ENCODE measurements at places on chromosomes 1 and 21.

DNA sequence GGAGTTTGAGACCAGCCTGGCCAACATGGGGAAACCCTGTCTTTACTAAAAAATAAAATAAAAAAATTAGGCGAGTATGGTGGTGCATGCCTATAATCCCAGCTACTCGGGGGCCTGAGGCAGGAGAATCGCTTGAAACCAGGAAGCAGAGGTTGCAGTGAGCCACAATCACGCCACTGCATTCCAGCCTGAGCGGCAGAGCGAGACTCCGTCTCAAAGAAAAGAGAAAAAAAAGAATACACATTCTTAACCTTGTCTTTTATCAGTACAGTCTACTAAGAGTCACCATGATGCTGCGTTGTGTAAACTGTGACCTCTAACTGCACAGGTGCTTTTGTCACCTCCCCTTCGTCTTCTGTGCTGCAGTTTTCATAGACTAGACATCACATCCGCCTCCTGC, 37.2 kb downstream of the PCNT start:
- no peak for DNase-seq

GRCh38 chr1:4699376-4700301, 45.2 kb downstream of the AJAP1 start:
- no peak for DNase-seq

DNA sequence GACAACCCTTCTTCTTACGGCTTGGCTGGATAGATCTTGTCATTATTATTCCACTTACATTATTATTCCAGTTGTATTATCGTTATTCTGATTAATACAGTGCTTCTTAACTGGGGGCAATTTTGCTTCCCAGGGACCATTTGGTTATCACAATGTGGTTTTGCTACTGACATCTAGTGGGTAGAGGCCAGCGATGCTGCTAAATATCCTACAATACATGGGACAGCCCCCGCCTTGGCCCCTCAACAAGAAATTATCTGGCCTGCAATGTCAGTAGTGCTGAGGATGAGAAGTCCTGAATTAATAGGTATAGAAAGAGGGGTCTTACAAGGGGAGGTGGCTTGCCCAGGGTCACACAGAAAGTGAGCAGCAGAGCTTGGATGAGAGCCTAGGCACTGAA, 105.6 kb downstream of the PTPRU start:
- no peak for DNase-seq

DNA sequence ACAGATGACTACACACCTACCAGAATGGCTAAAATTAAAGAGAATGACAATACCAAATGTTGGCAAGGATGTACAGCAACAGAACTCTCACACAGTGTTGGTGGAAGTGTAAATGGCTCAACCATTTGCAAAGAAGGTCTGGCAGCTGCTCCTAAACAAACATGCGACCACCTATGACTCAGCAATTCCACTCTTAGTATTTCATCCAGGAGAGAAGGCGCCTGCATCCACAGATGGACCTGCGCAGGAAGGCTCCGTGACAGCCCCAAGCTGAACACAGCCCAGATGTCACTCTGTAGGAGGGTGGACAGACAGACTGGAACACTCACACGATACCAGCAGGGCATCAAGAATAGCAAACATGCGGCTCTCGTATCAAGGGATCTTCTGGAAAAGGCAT, 6.7 kb downstream of the PTTG1IP start:
- DNase-seq: no peak

GRCh38 chr1:22587247-22587646, 24.0 kb downstream of the EPHA8 start:
- DNase-seq: no peak

GRCh38 chr1:237205400-237206064, 163.5 kb downstream of the RYR2 start:
- DNase-seq: no peak

DNA sequence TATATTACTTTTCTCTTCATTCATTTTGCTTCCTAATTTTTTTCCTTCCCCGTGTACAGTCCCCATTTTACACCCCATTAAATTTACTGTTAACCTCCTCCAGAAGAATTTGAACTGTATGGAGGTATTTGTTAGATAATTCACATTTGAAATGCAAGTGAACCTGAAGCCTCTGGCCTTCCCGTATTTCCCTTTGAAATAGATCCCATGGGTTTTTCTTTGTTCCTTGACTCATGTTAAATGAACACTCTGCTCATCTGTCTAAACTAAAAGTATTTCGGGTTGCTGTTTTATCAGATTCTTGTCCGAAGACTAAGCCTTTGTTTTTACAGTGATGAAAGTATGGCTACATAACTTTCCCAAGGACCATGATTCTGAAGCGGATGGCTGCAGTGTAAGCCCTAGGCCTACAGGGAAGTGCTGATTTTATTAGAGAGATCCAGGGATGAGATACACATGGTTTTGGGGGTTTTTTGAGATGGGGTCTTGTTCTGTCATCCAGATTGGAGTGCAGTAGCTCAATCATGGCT, 187.9 kb downstream of the PATJ start:
- DNase-seq: no peak

DNA sequence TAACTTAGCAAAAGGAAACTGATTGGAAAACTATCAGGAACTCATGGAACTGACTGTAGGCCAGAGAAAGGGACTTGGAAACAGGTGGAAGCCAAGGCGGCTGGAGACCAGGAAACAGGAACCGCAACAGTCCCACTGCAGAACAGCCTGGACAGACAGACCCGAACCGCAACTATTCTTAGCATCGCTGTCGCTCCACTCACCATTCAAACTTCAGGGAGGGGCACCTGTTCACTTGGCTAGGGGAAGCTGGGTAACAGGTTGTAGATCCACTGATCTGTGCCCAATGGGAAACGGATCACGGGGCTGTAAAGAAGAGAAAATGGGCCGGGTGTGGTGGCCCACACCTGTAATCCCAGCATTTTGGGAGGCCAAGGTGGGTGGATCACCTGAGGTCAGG, 61.9 kb downstream of the CLSTN1 start:
- no peak for DNase-seq

DNA sequence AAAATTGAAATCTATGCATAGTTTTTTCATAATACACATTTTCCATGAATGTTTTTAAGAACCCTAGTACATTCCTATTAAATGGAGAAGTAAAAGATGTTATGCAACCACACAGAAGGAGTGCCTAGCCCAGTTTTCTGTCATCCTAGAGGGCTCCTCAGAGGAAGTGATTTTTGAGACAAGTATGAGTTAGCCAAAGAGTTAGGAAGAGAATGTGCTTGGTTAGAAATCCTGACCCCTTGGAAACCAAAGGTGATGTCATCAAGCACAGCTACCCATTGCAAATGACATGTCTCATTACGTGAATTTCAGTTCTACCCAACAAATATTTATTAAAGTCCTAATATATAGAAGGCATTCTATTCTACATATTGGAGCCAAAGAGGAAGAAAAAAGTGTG, 88.9 kb upstream of the TNFSF4 start:
- no peak for DNase-seq

Data from mesenteric fat pad (tissue), 1 donor.